ENCODE measurements at places on chromosomes 2 and 18.

GRCh38 chr2:66189553-66189952, 245.4 kb upstream of the MEIS1 start:
- no peak for DNase-seq

- no peak for DNase-seq
These were observed 24.7 kb downstream of the AGAP1 start for GRCh38 chr2:235518322-235519090.

- DNase-seq, result no peak
These were observed 138.9 kb upstream of the CDH19 start for GRCh38 chr18:66742832-66743231.

GRCh38 chr2:234725528-234726264, 226.1 kb upstream of the SH3BP4 start:
- DNase-seq, result no peak

DNA sequence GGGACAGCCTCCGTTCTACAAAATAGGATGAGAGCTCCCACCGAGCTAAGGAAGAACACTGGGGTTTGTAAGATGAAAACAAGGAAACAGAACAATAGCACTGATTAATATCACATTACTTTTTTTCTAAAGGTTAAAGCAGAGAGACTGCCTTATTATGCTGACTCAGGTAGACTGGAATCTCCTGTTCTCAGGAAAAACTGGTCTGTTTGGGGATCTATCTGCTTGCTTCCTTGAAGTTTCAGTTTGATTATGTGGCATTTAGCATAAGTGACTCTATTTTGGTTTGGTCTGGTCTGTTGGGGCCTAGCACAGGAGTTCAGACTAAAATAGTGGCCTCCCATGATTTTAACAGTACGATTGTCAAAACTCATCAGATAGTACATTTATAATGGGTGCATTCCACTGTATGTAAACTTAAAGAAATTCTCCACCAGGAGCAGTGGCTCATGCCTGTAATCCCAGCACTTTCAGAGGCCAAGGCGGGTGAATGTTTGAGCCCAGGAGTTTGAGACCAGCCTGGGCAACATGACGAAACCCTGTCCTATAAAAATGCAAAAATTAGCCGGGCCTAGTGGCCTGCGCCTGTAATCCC, 64.1 kb upstream of the NDUFV2 start:
- DNase-seq, result no peak

GRCh38 chr2:188512456-188512855, 220.8 kb downstream of the GULP1 start:
- DNase-seq, result no peak

DNA sequence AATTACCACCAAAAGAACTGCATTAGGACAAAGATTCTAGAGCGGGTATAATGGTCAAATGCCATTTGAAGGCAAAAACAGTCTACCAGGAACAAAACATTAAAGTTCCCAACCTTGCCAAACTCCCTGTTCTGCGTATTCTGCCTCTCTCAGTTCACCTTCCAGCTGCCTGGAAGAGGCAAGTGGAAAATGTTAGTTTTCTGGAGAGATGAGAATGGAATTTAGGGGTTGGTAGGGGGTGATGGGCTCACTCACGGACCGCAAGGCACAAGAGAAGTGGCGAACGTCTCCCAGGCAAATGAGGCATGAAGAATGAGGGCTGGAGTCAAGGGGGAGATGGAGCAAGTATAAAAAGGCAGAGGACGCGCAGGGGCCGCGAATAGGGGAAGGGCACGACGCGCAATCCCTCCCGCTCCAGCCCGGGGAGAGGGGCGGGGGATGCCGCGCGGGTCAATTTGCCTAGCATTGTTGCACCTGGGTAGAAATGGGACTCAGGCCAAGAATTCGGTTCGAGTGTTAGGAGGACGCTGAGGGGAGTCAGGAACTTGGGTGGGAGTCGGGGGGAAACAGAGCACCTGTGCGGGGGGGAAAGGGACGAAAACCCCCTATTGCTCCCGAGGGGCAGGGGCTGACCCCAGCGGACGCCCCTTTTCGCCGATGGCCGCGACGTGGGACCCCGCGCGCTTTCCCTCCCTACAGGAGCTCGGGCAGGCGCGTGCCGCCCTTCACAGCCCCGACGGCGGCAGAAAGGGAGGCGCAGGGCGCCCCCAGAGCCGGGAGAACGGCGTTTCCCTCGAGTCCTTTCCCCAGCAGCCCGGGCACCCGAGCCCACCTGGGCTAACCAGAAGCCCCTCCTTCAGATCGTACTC, 573 bp downstream of the PAIP2B start:
- peak; percentile 3 for DNase-seq

- DNase-seq, result no peak
These were observed 25.6 kb upstream of the CERS6 start for GRCh38 chr2:168430431-168430830.

GRCh38 chr2:119513832-119514231, 10.5 kb downstream of the SCTR start:
- no peak for DNase-seq

- DNase-seq, result no peak
These were observed 56.3 kb upstream of the MAPRE3 start for GRCh38 chr2:26913999-26914658.

DNA sequence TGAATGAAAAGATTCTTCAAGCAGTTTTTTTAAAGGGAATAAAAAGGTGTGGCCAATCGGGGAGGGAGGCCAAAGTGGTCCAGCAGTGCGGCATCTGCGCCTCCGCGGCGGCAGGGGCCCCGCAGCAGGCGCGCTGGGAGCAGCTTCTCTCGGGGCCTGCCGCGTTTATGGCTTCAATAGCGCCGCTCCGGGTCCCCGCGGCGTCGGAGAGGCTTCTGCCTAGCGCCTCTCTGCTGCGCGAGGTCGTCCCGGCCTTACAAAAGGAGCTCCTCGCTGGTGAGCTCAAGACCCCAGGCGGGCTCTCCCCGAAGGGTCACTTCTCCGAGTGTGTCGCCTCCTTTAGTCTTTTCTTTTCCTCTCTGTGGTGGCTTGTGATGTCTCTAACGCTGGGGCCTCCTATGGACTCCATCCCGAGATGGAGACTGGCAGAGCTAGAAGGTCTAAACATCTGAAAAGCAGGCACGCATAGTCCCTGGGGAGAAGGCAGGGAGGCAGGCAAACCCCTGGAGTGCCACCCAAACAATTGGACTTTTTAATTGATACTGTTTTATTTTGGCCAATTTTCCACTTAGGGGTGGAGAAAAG, 67.1 kb downstream of the SUMO1 start:
- DNase-seq, result no peak

DNA sequence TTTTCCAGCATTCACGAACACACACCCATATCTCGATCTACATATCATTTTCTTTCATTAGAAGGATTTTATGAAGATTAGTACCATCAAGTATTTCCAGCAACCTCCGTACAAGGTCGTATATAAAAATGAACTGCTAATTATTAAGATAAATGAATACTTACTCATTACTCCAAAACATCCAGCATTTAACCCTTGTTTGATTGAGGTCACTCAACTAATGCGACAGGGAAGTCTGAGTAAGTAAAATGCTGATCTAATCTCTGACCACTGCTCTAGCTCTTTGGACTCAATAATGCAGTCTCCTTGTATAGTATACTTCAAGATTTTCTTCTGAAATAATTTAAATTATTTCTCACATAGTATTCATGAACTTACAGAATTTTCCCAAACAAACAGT, 2.0 kb downstream of the ABHD3 start:
- DNase-seq, result no peak

- no peak for DNase-seq
These were observed 65.4 kb upstream of the MCFD2 start for GRCh38 chr2:46980786-46981573.

DNA sequence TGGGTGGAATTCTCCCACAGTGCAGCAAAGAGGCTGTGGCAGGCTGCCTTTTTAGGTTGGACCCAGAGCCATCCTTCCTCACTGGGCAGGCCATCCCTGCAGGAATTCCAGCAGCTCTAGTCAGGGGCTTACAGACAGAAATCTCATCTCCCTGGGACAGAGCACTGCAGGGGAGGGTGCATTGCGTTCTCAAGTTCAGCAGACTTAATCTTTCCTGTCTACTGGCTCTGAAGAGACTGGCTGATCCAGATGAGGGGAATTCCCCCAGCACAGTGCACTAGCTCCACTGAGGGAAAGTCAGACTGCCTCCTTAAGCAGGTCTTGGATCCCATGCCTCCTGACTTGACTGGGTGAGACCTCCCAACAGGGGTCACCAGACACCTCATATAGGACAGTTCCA, 899.7 kb upstream of the VRK2 start:
- no peak for DNase-seq

GRCh38 chr18:50745945-50746344, 73.9 kb downstream of the MRO start:
- DNase-seq, result no peak

- DNase-seq, result no peak
These were observed 369.3 kb downstream of the CMPK2 start for GRCh38 chr2:6496376-6496775.

DNA sequence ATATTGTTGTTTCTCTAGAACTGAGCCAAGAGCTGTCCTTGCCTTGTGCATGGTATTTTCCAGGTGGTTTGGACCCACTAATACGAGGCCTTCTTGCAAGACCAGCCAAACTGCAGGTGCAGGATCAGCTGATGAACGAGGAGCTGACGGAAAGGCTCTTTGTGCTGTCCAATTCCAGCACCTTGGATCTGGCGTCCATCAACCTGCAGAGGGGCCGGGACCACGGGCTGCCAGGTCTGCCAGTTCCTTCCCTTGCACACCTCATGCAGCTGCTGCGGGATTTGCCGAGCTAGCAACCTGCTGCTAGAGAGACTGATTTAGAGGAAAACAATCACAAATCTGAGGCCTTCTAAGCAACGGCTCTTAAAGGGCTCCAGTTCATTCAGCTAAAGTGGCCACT, 74.5 kb downstream of the TPO start:
- no peak for DNase-seq

GRCh38 chr2:168599738-168600137, 143.7 kb downstream of the CERS6 start:
- DNase-seq, result no peak

GRCh38 chr2:108942888-108943287, 46.1 kb downstream of the EDAR start:
- DNase-seq, result no peak

DNA sequence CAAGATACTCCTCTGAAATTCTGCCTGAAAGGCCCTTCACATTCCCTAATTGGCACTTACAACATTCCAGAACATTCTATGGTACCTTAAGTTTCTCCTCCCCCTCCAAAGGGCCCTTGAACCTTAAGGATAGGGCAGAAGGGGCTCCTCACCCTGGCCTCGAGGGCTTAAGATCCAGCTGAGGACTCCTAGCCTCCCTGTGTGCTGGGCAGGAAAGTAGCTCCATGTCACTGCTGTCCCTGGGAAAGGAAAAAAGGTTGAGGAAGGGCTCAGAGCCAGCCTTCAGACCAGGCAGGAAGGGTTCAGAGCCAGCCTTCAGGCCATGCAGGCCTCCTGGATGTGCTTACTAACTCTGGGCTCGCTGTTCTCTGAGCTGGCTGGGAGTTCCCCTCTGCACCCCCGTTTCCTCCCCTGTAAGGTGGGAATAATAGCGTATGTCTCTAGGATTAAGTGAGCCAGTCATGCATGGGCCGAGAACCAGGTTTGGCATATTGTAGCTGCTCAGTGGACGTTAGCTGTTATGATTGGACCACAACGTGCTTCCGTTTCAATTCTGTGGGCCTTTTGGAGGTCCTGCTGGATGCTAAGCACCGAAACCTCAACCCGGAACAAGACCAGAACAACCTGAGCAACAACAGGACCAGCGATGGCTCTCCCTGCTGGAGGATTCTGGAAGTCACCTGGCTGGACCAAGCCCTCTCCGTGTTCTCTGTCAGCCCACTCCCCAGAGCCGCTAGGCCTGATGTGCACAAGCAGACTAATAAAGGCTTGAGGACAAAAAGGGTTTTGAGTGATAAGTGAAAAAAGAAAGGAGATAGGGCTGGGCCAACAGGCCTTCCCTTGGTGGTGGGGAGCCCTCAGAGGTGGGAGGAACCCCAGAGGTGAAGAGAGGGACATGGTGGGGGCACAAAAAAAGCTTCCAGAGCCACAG, 1.0 kb upstream of the B3GNT7 start:
- peak; percentile 47 for DNase-seq

- no peak for DNase-seq
These were observed 13.4 kb upstream of the GLS start for GRCh38 chr2:190867212-190867611.

DNA sequence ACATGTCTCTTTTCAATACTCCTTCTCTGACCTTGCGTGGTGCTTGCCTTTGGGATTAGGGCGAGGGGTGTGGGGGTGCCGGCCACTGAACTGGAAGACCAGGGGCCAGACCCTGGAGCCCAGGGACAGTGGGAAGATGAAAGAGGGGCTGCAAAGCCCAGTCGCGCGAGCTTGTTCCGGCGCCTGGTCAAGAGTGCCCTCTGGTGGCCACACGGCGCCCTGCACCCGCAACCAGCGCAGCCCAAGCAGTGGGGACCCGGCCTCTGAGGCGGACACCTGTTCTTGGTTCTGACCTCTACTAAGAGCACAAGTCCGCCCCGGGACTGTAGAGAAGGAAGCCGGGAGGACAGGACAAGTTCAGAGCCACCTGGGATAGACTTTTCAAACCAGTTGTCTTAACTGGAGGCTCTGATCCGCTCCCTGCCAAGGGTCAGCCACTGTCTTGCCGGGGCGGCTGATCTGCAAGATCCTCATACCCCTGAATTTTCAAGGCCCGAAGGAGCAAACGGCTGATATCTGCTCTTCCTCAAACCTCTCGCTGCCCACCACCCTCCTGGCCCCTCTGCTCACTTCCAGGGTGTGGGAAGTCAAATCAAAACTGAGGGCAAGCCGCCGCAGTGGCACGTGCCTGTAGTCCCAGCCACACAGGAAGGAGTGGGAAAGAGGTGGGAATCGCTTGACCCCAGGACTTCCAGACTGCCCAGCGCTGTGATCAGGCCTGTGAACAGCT, 14.9 kb upstream of the MSH6 start:
- peak; percentile 65 for DNase-seq

DNA sequence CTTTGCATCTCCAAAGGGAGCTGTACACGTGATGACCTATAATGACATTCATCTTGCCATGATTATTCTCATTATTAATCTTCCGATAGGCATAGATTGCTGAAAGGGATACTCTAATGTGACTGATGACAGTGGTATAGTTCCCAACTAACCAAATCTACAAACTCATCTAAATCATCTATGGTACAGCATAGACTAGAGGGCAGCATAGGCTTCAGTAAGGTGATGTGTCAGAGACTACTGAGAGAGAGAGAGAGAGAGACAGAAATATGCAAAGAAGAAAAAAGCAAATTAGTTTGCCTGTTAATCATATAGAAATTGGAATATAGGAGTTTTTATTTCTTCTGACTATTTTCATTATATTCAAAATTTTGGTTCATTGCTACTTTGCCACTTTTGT, 89.3 kb downstream of the CSRNP3 start:
- DNase-seq, result no peak

GRCh38 chr2:187819624-187820023, 265.4 kb upstream of the TFPI start:
- no peak for DNase-seq

Data from CD4-positive, alpha-beta T cell treated with Interleukin-1 beta for 1 hour (primary cell).